ENCODE measurements at places on chromosomes 12 and 14.

- DNase-seq, result no peak
Measured at GRCh38 chr14:95039259-95039992, 117.9 kb downstream of the DICER1 start.

GRCh38 chr12:91355150-91356006 lies 172.8 kb upstream of the DCN start:
- DNase-seq, result peak; percentile 45

GRCh38 chr12:110046451-110047187 lies 1.7 kb downstream of the C12orf76 start:
- DNase-seq, result no peak

DNA sequence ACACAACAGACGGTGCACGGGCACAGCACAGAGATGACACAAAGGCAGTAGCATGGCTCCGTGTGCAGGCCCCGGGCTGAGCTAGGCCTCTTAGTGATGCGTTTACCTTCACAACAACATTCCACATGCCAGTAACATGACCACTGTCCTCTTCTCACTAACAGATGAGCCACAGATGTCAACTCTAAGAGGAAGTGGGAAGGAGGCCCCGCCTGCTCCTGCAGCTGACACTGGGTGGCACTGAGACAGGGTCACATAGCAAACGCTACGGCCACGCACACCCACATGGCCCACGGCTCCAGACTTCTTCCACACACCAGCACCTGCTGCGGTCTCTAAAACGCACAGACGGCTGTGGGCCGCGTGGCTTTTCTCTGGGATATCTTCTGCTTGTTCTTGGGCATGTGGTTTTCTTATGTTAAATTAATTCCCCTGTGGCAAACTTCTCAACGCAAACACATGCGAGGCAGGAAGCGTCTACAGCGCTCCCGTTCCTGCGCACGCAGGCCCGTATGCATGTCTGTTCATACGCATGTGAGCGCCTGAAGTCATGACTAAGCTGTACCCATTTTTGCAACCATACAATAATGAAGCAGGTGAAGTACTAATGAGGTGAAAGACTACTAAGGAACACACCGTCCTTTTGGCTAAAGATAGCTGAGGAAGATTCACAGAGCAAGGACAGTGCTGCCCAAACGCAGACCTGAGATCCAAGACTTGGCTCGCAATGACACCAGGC lies 26.8 kb downstream of the AMN start:
- peak; percentile 28 for DNase-seq

DNA sequence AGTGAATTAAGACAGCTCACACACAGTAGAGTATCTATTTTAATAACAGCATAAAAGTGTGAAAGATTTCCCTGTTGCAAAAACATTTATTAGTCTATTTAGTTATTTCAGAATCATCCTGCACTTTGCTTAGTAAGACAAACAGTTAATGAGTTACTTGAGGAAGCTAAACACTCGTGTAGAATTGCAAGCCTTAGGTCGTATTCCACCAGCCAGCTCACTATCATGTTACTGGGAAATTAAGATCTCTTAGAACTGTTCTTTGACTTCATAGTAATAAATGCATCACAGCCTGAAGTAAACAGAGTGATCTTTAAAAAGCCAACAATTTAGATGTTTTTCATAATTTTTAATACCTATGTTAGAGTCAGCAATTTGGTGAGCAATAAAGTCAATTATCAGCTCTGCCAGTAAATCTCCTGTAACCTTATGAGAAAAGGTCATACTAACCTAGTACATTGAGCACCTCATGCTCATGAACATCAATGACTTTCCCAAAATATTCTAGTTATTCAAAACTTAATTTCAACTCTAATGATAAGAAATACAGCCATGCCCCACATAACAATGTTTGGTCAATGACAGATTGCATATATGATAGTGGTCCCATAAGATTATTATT lies 26.7 kb upstream of the ETNK1 start:
- DNase-seq, result no peak

DNA sequence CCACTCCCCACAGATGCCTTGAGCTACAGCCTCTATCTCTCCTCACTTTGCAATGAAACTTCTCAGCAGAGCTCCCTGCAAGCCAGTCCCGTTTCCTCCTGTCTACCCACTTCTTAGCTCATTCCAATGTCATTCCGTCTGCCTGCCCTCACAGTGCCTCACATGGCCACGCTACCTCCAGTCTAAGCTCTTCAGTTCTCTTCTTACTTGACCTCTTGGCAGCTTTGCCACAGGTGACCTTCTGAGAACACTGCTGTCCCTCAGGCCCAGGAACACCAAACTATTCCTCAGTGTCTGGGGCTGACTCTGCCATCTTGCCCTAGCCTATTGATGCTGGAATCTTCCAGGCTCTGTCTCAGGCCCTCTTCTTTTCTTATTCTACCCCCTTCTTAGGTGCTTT lies 110.1 kb downstream of the EGLN3 start:
- no peak for DNase-seq

GRCh38 chr12:46108721-46109120 lies 118.3 kb upstream of the SCAF11 start:
- no peak for DNase-seq

GRCh38 chr14:62921466-62921865 lies 123.8 kb downstream of the KCNH5 start:
- DNase-seq, result no peak

- DNase-seq, result no peak
Measured at GRCh38 chr12:97082029-97082428, 175.0 kb downstream of the NEDD1 start.

DNA sequence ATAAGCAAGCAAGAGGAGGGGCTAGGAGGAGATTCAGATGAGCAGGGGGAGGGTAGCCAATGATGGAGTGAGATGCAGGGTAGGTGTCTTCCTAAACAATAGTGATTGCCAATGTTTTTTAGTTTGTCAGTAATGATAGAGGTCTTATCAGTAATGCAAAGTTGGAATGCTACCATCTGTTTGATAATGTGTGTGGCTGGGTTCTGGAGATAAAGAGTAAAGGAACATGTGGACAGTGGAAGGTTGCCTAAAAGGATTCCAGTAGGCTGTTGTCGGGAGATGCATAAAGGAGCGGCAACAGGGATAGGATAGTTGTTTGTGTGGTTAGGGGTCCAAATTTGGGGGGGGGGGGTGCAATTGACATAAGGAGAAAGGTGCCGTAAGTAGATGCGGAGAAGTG lies 52.5 kb downstream of the TESPA1 start:
- no peak for DNase-seq

DNA sequence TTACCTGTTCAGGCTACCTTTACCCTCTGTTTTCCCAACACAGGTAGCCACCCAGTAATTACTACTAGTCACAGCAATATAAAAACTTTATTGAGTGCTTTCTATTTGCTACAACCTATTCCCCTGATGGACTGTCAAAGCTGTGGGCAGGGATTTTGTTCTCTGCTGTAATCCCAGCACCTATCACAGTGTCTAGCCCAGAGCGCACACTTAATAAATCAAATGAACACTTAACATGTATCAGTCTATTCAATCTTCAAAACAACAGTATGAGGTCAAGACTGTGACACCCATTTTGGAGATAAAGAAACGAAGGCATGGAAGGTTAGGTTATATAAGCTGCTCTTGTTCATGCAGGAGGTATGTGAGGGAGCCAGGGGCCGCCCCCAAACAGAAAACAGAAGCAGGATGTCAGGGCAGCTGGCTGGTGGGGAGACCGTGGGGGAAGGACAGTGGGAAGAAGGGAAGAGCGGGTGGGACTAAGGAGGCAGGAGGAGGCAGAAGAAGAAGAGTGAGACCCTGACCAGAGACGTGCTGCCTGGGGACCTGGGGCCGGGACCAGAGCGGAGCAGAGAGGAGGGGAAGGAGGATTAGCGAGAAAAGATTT lies 1.7 kb downstream of the TNFRSF1A start:
- no peak for DNase-seq

DNA sequence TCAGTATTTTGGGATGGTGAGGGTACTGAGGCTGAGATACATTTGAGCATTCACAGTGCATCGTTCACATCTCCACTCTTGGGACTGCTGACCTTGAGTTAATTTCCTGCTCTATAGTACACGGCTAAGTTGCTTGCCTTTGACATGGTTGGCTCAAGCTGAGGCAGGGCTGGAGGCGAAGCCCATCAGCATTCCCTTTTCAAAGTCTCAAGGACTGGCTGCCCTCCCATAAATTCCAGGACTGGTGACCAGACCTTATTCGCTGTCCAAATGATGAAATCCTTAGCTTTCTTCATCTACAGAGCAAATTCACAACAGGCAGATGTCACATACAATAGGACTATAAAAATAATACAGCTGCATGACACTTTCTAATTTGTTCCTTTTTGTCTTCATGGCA lies 85.9 kb downstream of the SSPN start:
- DNase-seq, result no peak

DNA sequence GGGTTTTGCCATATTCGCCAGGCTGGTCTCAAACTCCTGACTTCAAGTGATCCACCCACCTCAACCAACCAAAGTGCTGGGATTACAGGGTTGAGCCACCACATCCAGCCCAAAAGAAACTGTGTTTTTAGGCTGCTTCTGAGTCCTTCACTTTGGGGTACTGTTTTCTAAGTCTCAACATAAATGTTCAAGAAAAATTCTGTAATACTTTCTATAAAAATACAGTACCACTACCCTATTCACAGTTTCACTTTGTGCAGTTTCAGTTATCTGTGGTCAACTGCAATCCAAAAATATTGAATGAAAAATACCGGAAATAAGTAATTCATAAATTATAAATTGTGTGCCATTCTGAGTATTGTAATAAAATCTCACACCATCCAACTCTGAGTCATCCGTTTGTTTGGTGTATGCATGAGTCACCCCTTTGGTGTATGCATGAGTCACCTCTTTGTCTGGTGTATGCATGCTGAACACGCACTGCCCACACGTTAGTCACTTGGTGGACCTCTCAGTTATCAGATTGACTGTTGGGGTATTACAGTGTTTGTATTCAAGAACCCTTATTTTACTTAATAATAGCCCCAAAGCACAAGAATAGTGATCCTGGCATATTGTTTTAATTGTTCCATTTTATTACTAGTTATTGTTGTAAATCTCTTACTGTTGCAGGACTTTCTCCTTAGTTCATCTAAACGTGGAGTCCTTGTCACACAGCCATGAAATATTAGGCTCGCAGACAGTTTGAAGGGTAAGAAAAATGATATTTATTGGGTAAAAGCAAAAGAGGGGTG lies 190.2 kb downstream of the FSCB start:
- DNase-seq, result no peak

DNA sequence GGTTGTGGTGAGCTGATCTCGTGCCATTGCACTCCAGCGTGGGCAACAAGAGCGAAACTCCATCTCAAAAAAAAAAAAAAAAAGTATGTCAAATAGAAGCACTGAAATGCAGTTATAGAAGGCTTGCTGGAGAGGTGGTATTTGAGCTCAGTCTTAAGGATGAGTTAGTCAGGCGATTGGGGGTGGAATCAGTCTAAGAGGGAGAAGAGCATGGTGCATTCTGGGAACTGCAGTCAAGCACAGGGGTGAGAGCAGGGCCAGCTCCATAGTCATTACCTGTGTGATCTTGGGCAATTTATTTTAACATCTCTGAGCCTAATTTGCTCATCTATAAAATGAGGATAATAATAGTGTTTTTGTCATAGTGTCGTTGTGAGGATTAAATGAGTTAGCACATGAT lies 5.9 kb upstream of the GNB3 start:
- DNase-seq, result peak; percentile 78

DNA sequence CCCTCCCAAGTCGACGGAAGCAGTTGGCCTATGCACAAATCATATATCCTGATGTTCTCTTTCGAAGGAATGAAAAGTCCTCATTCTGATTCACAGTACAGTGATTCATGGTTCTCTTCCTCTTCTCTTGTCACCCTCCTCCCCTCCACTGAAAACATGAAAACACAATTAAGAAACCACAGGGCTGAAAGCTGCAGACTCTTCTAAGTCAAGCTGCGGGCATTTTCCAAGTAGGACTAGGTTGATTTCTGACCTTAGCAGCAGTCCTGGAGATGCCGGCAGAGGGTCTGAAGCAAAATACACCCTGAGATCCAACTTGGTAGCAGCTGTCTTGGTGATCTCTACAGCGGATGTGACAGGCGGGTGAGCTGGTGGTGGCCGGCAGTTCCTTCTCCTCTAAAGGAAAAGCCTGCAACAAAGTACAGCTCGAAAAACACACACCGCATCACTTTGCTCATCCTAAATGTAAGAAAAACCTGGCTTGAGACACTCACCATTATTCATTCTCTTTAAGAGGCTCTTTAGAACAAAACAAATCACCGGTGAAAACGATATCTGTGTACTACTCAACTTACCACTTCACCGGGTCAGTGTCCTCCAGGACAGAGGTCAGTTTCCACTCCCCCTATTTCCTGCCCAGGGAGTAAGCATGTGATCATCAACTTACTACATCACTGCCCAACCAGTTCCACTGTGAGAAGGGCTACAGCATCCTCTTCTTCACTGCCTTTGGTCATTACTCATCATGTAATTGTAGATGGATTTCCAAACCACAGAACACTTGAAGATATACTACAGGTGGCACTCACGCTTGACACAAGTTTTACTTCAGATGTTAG lies 6.0 kb downstream of the TMCC3 start:
- DNase-seq, result no peak

DNA sequence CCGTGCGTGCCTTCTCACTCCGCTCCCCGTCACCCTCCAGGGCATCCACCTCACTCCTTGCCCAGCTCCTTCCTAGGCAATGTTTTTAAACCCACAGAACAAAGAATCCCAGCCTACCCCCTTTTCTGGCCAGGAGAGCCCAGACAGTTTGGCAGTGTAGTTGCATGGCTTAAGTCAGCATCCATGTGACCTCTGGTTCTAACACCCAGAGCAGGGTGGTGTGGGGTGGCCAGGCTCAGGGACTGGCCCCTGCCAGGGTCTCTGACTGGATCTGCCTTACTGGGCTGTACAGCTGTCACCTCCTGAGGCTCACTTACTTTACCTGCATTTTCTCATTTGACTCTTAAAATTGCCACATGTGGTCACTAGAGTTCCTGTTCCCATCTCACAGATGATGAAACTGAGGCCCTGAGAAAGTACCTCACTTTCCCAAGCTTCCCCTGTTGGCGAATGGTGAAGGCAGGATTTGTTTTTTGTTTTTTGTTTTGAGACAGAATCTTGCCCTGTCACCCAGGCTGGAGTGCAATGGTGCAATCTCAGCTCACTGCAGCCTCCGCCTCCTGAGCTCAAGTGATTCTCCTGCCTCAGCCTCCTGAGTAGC lies 18.3 kb downstream of the SDS start:
- no peak for DNase-seq

DNA sequence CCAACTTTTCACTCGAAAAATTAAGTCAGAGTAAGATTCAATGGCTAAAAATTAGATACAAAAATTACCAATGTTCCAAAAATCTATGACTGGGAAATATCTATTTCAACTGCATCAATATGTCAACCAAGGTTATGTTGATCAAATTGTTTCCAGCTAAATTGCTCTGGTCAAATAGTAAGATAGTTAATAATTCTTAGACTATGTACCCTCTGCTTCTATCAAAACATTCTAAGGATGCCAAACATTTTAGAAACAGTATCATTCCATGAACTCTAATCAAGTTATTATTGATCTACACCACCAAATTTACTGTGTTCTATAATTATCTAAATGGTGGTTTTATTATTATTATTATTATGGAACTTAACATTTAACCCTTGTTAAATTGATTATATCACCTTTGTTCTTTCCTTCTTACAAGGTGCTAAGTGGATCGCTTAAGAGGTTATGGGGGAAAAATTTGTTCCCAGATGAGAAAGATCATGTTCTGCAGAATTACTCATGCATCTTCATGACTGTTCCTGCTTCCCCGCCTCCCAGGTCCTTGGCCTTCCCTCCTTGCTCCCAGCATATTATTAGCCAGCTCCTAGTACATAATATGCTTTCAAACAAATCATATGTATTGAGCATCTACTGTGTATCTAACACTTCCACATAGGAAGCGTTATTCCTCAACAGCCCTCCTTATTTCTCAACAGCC lies 240.5 kb upstream of the KRR1 start:
- no peak for DNase-seq

- DNase-seq, result no peak
Measured at GRCh38 chr12:110012137-110012536, 12.9 kb downstream of the ANKRD13A start.

Data from putamen (tissue), 1 donor.